ENCODE measurements at places on chromosomes 3 and 15.

DNA sequence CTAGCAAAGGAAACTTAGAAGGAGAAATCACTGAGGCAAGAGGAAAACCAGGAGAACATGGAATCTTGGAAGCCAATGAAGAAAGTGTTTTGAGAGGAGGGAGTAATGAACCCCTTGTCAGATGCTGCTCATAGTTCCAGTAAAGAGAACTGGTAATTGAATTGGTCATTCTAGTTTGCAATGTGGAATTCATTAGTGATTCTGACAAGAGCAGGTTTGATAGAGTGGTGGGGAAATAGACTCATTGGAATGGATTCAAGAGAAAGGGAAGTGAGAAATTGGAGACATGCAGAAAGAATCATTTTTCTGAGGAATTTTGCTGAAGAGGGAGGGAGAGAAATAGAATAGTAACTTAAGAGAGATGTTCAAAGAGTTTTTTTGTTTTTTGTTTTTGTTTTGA is 21.0 kb downstream of the GLCE start:
- DNase-seq, result no peak

DNA sequence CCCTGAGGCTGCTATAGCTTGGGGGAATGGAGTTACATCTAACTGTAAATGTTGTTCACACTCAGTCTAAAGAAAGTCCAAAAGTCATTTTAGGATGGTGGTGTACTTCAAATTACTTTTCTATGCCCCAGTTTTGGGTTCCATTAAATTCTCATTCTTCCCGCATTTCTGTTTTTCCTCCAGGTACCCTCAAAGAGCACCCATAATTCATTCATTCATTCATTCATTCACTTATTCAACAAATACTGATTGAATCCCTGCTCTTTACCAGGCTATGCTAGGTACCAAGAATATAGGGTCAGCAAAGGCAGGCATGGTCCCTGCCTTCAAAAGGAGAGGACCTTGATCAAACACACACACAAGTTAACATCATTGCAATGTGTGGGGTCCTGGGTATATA is 76.1 kb downstream of the CCNL1 start:
- DNase-seq, result no peak

DNA sequence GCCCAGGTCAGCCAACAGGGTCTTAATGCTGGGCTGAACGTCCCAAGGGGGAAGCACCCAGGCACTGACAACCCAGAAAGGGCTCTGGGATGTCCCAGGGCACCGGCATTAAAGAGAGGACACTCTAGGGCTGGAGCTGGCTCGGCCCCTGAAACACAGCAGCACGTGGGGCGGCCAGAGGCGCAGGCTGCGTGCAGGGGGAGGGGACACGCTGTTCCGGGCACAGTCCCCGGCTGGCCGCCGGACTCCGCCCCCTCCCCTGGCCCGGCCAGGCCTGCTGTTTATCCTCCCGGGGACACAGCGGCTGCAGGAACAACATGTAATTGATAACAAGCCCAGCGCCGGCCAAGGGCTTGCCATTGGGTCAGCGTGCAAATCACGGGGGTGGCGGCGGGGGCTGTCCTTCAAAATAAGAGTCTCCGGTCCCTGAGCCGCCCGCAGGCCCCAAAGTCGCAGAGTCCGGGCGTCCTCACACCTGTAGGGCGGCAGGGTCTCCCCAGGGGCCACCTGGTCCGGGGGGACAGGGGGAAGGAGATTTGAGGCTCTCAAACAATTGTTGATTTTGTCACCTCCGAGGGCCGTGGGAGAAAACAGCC is 1.3 kb downstream of the KLF15 start:
- peak; percentile 46 for DNase-seq

- no peak for DNase-seq
Measured at GRCh38 chr3:80769683-80770082, 991.8 kb downstream of the GBE1 start.

DNA sequence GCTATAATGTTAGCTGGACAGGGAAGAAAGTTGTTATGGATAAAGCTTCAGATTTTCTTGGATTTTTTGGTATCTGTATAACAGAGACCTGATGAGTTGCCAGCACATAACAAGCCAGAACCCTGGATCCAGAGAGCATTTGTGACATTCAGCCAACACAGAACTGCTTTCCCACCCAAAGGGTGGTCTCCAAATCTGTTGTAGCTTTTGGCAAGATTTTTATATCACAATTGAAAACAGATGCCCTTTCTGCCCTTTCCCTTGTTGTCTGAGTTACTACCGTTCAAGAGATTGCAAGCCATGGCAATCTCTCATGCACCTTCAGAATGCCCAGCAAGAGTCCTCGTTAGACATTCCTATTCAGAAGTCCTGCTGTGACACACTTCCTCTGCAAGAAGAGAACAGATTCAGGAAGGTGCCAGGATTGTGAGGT is 107.6 kb upstream of the FGF7 start:
- no peak for DNase-seq

GRCh38 chr3:154931484-154931883 is 148.6 kb upstream of the MME start:
- no peak for DNase-seq

- DNase-seq, result no peak
Measured at GRCh38 chr15:54159012-54159411, 180.8 kb downstream of the UNC13C start.

Data from cerebellar nuclear complex (tissue), 1 donor.